Esophagus squamous epithelium (tissue), 5 donors: ENCODE measurements at places on chromosomes 12 and 14.

DNA sequence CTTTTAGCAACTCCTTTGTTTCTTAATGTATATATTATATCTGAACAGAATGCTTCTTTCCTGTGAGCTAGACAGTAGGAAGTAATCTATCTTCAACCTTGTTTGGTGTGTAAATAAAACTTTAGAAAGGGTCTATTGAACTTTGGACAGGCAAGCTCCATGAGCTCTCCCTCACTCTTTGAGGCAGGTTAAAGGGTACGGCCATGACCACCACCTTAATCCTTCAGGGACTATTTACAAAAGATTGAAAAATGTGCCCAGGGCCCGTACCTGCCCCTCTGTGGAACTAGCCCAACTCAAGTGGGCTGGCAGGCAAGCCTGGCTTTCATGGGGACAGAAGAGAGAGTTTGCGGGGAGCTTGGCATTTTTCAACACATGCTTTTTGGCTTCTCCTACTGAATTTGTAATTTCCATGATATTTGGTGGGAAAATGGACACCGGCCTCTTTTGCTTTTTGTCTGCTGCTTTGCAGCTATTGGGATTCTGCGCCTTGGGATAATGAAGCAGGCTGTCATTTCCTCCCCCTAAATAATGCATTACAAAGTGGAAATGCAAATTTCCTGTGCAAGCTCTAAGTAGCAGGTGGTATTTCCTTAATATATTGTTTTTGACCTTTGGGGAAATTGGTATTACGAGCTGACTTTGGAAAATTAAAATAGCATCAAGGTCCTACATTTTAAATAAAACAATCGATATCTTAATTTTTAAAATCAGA is 106.0 kb downstream of the HMGA2 start:
- no peak for DNase-seq

GRCh38 chr12:30692470-30692869 is 3.2 kb downstream of the IPO8 start:
- no peak for DNase-seq

- DNase-seq = no peak
Measured at GRCh38 chr12:93341409-93342049, 36.2 kb upstream of the NUDT4 start.

DNA sequence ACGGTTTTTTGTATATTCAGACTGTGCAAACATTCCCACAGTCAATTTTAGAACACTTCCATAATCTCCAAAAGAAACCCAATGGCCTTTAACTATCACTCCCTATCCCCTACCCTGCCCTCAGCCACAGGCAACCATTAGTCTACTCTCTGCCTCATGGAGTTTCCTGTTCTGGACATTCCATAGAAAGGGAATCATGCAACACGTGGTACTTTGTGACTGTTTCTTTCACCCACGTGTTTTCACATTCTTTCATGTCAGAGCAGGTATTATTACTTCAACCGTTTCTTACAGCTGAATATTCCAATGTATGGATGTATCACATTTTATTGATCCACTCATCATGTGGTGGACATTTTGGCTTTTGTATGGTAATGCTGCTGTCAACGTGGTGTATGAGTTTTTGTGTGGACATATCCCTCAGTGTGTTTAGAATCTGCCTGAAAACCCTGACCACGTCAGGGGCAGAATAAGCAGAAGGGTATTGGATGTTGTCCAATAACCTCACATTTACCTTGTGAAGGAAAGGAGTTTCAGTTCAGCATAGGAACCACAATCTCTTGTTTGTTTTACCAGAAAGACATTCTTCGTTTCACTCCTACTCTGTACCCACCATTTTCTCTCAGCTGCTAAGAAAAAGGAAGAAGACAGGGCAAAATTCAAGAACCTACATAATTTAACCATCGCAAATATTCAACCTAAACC is 107.5 kb upstream of the DYRK2 start:
- no peak for DNase-seq

DNA sequence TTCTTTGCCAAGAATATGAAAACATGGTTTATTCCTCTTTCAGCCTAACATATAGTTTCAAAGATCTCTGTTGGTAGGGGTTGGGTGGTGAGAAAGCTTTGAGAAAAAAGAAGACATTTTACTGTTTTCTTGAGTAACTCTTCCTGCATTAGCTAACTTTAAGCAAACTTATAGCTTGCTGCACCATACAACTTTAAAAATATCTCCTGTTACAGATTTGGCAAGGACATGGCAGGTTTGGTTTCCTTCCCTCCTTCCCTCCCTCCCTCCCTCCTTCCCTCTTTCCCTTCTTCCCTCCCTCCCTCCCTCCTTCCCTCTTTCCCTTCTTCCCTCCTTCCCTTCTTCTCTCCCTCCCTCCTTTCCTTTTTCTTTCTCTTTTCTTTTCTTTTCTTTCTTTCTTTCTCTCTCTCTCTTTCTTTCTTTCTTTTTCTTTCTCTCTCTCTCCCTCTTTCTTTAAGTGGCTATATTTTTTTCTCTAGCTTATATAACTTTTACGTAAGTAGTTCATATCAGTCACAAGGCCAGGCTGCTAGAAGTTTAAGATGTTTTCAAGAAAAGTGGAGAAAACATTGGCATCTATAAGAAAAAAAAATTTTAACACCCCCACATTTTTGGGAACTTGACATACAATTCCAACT is 26.0 kb upstream of the ANO6 start:
- no peak for DNase-seq

DNA sequence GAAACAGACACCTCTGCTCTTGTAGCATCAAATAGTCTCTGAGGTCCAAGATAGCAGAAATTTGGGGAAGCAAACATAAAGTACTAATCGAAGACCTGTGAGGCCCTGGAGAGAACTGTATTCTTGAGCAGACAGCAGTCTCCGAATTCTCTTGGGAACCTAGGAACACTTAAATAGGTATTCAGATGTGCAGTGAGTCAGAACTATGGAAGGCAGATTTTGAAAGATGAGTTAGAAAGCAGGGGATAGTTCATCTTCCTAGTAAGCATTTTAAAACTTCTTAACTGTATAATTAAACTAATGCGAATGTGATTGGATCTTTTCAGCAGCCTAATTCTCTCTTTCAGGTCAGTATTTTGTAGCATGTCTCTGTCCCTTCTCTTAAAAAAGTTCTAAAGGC is 30.6 kb downstream of the NAA30 start:
- DNase-seq = no peak

DNA sequence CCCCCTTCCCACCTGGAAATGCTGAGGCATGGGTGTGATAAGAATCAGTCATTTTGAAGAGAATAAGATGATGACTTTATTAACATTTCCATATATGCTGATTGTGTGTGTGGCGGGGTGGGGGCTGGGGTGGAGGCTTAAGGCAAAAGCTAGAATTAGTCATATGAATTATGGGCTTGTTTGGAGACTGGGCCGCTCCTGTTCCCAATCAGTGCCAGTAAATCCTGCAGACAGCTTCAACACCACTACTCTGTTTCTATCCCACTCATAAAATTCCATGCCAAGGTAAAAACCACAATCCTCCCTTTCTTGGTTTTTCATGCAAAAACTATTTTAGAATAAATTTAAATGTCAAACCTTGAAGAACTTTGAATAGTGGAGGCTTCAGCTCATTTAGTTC is 29.9 kb upstream of the SLC38A2 start:
- DNase-seq = no peak

GRCh38 chr12:52139579-52140062 is 52.2 kb downstream of the KRT80 start:
- no peak for DNase-seq

GRCh38 chr12:29799591-29799990 is 15.8 kb upstream of the TMTC1 start:
- DNase-seq = no peak

GRCh38 chr14:55141825-55142224 is 12.8 kb downstream of the LGALS3 start:
- DNase-seq = no peak

GRCh38 chr12:132651444-132652100 is 33.0 kb downstream of the P2RX2 start:
- no peak for DNase-seq

DNA sequence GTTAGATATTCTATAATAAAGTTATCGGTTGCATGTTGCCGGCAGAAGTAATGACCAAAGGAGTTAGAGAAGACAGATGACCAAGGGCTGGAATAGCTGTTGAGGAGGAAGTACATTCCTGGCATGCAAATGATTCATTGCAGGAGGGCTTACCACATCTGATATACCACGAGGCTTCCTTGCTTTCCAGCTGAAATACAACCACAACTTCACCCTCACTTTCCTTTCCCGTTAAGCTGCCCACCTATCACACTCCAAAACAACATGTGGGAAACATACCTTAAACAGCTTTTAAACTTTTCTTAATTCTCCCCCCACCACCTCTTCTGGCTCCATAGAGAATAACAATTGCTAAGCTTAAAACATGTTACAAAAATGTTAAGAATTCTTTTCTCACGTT is 594.1 kb downstream of the NRXN3 start:
- no peak for DNase-seq

DNA sequence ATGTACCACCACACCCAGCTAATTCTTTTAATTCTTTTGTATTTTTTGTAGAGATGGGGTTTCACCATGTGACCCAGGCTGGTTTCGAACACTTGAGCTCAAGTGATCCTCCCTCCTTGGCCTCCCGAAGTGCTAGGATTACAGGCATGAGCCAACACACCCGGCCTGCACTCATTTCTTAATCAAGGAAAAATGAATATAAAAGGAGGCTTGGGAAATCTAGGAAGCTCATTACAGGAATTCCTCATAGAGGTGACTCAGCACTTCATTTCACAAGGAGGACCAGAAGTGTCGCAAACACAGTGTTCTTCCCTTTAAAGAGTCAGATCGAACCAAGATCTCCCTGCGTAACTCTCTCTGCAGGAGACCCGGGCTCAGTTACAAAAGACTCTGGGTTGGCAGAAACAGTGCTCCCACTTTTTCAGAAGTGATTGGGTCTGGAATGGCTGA is 30.3 kb downstream of the NFKBIA start:
- no peak for DNase-seq

- no peak for DNase-seq
Measured at GRCh38 chr12:51244269-51244668, 5.6 kb downstream of the DAZAP2 start.

GRCh38 chr12:132475304-132476037 is 14.5 kb upstream of the FBRSL1 start:
- DNase-seq = no peak

- no peak for DNase-seq
Measured at GRCh38 chr14:52015411-52016030, 26.2 kb downstream of the RTRAF start.

GRCh38 chr12:53941750-53942149 is 3.1 kb downstream of the HOXC13 start:
- no peak for DNase-seq

GRCh38 chr12:49680075-49680474 is 27.1 kb downstream of the FMNL3 start:
- DNase-seq = no peak

DNA sequence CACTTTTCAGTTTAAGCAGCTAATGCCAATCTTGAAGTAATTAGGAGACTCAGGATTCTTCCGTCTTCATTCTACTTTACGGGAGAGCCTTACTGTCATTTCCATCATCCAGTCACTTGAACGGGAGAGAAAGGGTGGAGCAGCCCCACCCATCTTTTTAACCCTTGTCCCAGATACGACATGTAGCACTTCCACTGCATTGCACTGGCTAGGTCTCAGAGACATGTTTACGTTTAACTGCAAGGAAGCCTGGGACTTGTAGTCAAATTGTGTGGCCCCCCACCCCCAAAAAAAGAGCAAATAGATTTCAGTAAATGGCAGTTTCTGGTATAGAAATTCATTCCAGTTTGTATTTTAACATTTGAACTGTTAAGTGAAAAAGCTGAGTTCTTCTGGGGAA is 46.1 kb upstream of the SYT1 start:
- DNase-seq = no peak

GRCh38 chr14:61533513-61534255 is 161.6 kb upstream of the HIF1A start:
- DNase-seq = no peak

DNA sequence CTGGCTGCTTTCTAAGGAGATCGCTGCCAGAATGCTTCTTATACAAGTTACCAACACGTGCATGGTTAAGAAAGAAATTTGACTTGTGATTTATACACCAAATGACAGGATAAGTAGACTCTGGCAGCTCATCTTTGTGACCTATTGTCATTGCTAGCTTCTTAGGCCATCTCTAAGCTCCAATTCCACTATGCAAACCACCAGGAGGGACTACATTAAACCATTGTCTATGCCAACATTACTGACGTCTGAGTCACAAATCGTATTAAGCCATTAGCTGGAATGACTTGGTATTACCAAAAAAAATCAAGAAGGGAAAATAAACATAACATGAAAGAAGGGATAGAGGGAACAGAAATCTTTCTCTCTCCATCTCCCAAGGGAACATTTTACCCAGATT is 15.8 kb upstream of the VPS33A start:
- no peak for DNase-seq
